ENCODE measurements at places on chromosomes 13 and 19. TPM values are rescaled to one million over a fixed set of nuclear protein-coding genes. Genes with fewer than 3 reads are reported as not detected.
A peak's percentile ranks its signal among the peaks of the same experiment; 100 is the strongest.

PDE4A gene
- 53.0 TPM for total RNA-seq

- DNase-seq: no peak
These were observed 4.5 kb downstream of the ABHD17A start for GRCh38 chr19:1880611-1881392.

GRCh38 chr19:42325896-42326771 lies 699 bp downstream of the MEGF8 start:
- peak; percentile 40 for DNase-seq

DNA sequence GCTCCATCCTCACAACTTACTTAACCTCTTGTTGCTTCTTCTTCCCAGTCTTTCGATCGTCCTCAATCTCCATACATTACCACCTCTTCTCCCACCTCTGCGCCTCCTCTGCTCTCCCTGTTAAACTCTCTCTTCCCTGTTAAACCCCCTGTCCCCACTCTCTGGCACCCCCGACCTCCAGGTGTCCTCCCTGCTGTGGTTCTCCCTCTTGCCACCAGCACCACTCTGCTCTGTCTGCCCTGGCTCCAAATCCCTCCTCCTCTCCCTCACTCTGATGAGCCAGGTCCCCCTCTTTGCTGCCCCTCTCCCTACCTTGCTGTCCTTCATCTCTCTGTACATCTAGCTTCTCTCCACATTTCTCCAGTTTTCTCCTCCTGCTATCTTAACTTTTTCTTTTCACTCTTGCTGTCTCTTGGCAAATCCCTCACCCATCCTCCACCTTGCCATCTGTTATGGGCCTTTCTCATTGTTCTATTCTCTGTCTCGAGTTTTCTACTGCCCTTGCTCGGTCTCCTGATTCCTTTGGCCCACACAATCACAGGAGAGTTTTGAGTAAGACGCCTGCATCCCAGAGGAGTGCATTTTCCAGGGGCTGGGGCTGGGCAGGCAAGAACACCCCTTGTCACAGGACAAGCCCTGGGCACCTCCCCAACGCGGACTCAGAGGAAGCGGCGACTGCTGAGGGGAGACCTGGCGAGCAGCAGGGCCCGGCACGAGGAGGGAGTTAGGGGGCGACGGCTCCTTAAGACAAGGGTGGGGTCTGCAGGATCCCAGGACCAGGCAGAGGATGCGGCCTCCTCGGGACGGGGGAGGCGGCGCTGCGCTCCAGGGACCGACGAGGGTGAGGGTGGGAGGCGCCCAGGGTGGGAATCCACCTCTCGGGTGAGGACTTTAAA lies 21.4 kb upstream of the ERVV-1 start:
- no peak for DNase-seq

DNA sequence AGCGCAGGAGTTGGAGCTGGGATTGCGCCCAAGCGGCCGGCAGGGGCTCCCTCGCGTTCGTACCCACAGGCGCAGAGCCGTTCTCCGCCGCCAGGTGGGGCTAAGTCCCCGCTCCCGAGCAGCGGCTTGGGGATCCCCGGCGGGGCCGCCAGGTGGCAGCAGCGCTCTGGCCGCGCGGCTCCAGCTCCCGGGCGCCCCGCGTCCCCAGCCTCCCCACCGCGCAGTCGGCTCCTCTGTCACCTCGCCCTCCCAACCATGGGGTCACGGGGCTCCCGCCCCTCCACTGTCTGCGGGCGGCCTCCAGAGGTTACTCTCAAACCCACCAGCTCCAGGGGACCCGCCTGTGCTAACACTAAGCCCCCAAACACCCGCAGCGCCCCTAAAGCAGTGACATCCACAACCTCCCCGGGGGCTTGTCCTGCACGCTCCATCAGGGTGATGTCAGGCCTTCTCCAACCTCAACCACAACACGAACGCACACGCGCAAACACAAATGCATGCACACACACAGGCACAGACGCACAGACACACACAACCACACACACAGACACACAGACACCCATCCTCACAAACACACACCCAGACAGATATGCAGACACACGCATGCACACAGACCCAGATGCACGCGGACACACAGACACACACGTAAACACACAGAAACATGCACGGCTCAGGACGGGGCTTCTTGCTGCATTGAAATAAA lies 18.4 kb upstream of the KCTD15 start:
- DNase-seq: peak; percentile 94

DNA sequence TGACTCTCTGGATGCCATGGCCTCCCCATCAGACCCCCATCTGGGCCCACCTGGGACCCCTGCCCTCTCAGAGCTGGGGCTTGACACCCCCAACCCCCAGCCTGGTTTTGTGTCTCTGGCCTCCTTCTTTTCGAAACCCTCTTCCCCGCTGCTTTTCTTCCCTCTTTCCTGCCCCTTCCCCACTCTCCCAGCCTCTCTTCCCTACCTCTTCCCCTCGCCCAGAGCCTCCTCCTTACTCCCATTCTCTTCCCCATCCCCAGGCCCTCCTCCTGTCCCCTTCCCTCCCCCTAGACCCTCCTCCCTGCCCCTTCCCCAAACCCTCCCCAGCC lies 2.1 kb downstream of the TNFSF9 start:
- DNase-seq: no peak

DNA sequence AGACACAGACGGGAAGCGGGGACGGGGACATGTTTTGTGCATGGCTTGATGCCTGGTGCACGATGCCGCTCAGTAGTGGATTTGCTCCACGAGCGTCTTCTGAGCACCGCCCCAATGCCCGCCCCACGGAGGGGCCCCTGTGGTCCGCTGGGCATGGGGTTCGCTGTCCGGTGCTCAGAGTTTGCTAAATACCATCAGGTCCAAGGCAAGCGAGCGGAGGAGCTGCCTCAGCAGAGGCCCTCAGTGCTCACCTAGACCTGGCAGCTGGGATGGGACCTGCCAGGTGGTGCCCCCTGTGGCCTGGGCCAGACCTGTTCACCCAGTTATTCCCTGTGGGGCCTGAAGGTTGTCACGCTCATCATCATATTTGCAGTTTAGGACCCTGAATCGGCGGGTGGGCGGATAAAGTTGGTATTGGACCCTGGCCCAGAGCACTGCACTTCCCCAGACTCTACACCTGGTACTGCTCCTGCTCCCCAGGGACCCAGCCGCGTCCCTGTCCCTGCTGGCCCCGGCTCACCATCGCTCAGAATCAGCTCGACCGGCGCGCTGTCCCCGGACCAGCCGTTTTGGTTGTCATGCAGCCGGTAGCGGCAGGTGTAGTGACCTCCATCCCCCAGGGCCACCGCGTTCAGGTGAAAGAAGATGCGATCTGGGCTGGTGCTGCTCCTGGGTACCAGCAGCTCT lies 2.3 kb downstream of the A1BG start:
- no peak for DNase-seq

All from naive thymus-derived CD4-positive, alpha-beta T cell (primary cell).